ENCODE measurements at places on chromosomes 1 and 21.

- DNase-seq: no peak
Observed at GRCh38 chr1:6447818-6448748, 17.9 kb downstream of the TNFRSF25 start.

DNA sequence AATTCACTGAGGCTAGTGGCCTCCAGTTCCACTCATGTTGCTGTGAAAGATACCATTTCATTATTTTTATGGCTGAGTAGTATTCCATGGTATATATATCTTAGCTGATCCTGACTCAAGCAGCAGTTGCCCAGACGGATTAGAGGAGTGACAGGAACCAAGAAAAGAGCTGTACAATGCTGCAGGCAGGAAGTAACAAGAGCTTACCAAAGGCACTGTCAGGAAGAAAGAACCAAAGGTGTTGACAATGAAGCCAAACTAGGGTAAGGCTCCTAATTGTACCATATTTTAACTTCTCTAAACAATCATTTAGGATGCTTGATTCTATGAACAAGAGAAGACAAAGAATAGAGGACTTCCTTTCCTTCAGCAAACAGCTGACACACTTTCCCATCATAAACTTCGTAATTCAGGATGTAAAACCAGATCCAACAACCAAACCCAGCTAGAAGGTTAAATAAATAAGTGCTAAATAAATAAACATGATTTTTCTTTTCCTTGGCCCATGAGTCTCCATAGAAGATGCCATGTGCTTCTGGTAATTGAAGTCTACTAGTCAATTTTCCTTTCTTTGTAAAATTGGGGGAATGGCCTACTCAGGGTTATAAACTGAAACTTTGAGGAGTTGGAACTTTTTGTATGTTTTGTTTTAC is 248.2 kb upstream of the SGIP1 start:
- no peak for DNase-seq

DNA sequence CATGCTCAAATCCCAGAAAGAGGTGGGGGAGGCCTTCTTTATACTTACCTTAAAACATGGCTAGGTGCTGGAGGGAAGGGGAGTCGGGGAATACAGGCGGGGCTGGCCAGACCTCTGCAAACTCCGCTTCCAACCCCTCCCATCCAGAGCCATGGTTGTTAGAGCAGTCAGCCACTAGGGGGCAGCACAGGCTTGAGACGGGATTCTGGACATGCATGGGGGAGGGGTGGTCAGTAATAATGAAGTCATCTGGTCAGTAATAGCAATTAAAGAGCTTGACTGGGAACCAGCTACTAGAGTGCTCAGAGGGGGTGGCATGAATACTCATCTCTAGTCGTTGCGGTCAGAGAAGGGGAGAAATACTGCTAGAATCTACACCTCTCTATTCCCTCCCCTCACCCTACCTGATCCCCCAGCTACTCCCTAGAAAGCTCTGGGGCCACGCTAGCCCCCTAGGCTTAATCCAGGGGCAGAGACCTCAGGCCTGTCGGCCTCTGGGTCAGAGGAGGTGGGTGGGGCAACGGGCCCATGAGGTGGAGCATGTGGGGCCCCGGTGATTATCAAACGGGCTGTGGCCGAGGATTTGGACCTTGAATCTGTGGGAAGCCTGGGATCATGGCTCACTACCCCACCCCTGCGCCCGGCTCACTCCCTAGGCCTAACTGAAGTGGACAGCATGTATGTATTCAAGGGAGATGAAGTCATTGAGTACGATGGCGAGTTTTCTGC is 2.9 kb downstream of the CASQ1 start:
- peak; percentile 48 for DNase-seq

GRCh38 chr1:167983797-167984420 is 47.0 kb upstream of the MPC2 start:
- DNase-seq: no peak

- no peak for DNase-seq
Observed at GRCh38 chr1:76640092-76640491, 227.2 kb upstream of the ST6GALNAC5 start.

DNA sequence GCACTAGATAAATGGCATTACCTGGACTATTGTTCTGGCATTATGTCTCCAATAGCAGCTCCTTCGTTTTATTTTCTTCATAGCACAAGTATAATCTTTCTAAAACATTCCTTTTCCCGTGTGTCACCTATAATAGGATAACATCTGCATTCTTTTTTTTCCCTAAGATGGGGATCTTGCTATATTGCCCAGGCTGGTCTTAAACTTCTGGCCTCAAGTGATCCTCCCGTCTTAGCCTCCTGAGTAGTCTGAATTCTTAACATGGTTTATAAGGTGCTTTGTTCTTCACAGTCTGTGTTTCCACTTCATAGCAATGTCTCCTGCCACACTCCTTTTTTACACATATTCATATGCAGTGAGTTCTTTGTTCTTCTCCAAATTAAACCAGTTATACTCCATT is 8.6 kb upstream of the MOV10 start:
- no peak for DNase-seq

DNA sequence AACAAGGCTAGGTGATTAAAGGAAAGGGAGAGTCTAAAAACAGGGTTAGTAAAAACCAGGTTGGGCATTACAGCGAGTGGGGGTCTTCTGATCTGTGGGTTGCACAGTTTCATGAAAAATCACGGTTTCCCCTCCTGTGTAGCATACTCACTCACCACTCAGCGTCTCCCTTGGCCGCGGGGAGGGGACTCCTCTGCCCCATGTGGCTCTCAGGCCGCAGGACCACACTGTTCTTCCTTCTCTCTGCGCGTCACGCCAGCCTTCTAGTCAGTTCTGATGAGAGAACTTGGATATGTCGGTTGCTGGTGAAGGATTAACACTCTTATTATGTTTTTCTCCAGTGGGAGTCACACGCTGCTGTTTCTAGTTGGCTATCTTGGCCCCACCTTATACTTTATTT is 254.6 kb upstream of the LRRC7 start:
- no peak for DNase-seq

DNA sequence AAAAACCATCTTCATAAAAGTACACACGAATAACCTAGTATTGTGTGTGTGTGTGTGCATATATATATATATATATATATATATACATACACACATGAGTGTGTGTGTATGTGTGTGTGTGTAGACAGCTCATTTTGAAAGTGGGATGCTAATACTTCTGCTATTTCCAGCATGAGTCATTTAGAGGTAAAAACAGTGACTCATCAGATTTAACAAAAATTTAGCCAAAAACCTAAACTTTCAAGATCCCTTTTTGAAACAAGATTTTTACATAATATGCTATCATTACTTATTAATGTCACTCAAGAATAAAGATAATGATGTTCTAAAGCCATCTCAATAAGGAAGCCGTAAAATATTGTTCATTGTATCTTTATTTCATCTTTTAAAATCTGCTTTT is 35.6 kb upstream of the ADGRL4 start:
- peak; percentile 44 for DNase-seq

DNA sequence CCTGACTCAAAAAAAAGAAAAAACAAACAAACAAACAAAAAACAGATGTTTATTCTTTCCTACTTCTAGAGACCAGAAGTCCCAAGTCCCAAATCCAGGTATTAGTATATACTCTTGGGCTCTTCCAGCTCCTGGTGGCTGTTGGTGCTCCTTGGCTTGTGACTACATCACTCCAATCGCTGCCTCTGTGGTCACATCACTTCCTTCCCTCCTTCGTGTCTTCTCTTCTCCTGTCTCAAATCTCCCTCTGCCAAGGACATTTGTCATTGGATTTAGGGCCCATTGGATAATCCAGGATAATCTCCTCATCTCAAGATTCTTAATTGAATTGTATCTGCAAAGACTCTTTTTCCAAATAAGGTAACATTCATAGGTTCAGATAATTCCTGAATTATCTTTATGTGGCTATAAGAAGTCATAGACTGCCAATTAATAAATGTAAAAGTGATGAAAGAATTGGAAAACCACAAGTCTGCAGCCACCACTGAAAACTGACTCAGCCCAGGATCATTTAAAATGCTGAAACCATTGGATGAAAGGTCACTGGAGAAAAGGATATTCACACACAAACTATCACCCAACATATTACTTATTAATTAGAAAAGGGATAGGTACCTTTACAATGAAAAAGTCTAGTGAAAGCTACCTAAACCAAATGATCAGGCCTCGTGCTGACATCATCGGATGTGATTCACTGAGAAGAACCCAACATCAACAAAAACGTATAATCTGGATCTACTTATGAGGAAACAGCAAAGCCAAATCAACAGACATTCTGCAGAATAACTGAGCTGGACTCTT is 67.1 kb downstream of the ZNF281 start:
- DNase-seq: no peak

DNA sequence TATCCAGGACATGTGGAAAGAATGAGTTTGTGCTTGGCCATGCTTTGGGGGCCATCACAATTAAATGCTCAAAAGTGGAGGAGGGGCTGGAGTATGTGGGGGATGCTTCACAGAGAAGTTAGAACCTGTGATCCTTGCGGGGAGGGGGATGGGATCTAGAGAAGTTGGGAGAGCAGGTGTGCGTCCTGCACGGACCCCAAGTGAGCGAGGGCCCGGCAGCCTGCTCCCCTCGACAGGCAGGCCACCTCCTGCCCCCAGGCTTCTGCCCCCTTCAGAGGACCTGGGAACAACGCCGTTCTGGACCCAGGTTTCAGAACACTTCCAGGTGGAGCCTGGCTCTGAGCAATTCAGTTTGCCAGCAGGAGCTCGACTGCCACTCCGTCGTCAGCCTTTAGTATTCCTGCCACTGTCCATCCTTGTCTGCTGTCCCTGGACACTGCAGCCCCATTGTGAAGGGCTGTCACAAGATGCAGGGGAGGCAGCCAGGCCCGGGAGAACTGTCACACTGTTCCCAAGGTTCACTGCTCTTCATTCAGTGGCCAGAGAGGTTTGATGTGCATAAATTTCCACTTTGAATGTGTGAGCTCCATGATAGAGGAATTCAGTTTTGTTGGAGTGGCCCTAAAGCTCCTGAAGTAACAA is 112.2 kb downstream of the DHRS3 start:
- DNase-seq: no peak

DNA sequence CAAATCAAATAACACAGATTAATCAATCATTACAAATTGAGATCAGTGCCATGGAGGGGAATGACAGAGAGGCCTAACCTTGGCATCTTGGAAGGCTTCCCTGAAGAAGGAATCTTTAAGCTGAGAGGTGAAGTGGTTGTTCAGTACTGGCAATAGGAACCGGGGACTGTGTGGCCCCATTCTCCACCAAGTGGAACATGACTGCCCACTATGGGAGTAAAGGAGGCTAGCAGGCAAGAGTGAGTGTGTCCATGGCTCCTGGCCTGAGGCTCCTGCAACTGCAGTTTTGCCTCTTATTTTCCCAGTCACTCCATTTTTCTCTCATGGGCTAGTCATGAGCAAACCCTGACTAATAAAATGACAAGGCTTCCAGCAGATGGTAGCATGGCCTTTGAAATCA is 112.2 kb upstream of the GJB5 start:
- DNase-seq: no peak

DNA sequence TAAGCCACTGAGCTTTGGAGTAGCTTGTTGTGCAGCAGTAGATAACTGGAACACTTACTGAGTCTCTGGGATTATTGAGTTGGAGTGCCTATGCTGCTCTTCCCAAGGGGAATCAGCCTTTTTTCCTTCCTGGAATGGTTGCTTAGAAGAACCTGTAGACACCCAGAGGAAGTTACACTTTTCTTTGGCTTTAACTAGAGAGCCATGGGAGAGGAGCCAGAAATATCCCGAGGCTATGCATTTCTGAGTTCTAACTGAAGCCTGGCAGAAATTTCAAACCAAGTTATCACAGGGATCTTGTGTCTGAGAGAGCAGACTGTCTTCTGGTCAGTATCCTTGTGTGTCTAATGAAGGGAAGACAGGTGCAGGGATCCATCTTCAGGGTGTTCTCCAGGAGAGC is 28.3 kb downstream of the LAMC1 start:
- DNase-seq: no peak

GRCh38 chr1:71264039-71264438 is 183.2 kb upstream of the ZRANB2 start:
- DNase-seq: no peak

GRCh38 chr1:221440658-221441057 is 301.2 kb downstream of the DUSP10 start:
- no peak for DNase-seq

DNA sequence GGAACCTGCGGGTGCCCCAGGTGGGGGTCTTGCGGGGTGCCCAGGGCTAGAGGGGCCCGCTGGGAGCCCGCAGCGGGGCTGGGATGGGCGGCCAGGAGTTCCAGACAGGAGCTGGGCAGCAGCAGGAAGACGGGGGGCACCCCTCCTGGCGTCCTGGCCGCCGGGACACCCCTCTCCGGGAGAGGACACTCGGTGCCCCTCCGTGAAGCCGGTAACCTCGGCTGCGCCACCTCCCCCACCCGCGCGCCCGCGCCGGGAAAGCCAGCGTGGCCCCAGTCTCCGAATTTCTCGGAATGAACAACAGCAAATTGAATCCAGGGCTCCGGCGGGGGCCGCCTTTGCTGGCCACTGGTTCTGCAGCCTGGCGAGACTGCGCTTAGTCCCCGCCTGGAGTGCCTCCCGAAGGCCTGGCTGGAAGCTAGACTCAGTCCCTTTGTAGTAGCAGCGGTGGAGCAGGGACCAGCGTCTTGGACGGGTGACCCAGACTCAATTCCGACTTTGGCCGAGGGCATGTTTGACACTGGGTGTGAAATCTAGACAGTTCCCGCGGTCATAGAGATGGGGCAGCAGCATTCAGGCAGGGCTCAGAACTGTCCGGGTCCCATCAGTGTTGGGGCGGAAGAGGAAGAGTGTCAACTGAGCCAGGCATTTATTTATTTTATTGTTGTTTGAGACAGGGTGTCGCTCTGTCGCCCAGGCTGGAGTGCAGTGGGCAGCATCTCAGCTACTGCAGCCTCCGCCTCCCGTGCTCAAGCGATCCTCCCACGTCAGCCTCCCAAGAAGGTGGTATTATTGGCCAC is 773 bp downstream of the IFNGR2 start:
- DNase-seq: no peak

DNA sequence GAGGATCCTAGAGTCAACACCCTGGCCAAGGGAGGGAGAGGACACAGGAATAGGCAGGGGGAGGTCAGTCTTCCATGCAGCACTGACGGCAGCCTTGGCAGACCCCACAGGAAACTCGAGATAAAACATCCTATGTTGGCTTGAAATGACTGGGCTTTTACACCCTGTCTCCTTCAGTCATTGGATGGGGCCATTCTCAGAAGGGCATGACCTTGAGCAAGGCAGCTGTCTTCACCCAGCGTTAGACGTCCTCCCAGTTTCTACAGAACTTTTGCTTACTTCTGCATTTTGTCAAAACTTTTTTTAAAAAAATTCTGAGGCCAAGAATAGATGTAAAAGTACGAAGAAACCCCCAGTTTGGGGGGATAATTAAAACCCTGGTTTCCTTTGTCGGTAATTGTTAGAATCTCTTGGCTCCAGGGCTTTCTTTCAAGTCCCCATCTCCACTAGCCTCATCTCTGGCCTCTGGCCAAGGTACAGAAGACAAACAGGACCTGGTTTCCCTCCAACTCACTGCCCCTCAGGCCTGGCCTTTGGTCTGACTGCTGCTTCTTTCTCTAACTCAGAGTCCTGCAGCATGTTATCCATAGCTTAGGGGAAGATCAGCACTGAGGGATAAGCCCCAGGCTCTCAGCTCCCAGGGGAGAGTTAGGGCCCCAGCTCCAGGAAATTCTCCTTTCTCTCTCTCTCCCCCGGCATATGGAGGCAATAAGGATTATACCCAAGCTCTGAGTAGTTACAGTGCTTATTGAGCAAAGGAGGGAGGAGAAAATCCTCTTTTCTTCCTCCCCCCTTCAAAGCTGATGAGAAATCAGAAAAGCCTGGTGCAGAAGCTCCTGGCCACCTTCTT is 51.6 kb upstream of the KCND3 start:
- no peak for DNase-seq
